Cerebellar nuclear complex (tissue), 1 donor: ENCODE measurements at places on chromosomes 11 and 22.

DNA sequence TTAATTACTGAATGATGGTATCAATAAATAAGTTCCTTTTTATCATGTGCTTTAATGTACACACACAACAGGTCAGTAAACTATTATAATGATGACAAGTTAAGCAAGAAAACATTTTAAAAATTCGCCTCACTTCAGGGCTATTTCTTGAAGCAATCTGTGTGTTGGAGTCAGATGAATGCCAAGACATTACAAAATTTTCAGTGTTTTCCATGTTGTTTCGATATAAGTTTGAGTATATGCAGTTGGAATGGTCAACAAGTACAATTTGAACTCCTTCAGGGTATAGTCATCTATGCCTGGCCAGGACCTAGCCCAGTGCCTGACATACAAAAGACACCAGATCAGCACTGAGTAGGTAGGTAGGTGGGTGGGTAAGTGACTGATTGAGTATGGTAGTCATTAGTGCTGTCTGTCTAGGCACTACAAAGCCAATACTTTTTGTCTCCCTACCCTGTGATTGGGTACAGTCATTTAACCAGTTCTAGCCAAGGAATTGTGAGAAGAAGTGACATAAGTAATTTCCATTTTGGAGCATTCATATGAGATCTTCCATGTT is 7.5 kb downstream of the PRCP start:
- no peak for DNase-seq

GRCh38 chr22:26825960-26826935 is 168.9 kb downstream of the MIAT start:
- no peak for DNase-seq

DNA sequence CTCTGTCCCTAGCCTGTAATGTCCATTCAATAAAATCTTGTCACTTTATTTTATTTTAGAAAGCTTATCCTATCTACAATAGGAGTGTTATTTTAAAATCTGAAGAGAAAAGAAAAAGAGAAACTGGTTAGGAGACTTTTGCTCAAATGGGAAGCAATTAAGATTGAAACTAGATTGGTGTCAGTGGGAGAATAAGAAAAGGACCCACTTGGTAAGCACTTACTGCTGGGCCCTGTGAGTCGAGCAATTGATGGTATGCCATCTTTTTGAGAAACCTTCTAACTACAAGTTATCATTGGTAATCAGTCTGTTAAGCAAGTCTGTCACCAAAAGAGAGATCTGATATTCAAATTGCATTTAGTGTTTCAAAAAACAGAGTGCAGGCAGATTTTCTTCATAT is 258.4 kb downstream of the GRM5 start:
- no peak for DNase-seq

GRCh38 chr11:9982127-9982795 is 311.8 kb downstream of the SBF2 start:
- DNase-seq, result no peak

- DNase-seq, result no peak
These were observed 3.3 kb downstream of the DDT start for GRCh38 chr22:23970816-23971486.

DNA sequence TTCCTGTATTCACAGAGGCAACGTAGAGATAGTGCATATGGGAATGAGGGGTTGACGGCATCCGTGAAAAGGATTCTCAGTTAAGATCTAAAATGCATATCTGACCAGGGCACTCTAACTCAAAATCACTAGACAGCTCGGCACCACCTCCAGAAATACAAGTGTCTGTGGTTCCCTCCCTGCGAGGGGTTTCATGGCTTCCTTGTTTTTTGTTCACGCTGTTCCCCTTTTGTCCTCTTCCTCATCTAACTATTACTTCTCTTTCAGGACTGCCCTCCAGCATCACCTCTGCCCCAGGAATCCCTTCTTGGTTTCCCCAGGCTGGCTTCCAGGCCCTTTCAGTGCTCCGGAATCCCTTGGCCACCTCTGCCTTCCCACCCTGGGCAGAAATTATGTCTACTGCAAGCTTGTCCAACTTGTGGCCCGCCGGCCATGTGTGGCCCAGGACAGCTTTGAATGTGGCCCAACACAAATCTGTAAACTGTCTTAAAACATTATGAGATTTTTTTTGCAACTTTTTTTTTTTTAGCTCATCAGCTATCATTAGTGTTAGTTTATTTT is 159.9 kb downstream of the FBXO7 start:
- no peak for DNase-seq

DNA sequence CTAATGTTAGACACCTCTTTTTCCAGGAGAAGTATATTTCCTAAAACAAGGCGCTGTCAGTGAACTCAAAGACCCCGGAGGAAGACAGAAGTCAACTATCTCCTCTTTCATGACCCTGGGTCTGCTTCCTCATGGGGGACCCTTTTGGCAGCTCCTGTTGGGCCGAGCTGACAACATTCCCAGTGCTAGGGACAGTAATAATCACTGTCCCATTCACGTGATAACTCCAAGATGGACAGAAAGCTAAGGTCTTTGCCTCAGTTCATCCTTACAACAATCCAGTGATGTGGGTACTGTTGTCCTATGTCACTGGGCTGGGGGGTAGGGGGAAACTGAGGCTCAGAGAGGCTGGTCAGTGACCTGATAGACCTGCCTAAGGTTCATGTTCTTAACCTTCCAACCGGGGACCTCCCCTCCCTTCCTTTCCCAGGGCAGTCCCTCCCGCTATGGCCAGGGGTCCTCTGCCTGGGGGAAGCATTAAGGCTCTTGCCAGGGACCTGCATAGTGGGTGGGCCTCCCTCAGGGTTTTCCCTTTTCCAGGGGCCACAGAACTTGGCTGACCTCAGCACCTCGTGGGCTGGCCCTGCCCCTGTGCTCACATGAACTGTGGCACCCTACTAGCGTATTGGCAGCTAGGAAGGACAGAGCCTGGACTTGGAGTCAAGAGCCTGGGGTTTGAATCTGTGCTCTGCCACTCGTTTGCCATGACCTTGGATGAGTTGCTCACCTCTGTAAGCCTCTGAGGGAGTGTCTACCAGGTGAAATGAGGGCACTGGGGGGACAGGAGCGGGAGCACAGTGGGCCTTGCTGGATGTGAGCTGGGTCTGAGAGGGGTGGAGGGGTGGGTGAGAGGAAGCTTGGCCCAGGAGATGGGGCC is 53.6 kb downstream of the LRRC32 start:
- DNase-seq, result no peak

- no peak for DNase-seq
These were observed 13.7 kb downstream of the SAA4 start for GRCh38 chr11:18222814-18223421.

- peak; percentile 19 for DNase-seq
These were observed 379 bp upstream of the SLC3A2 start for GRCh38 chr11:62880231-62880802.

GRCh38 chr22:22605074-22605404 is 39.4 kb upstream of the GGTLC2 start:
- no peak for DNase-seq

DNA sequence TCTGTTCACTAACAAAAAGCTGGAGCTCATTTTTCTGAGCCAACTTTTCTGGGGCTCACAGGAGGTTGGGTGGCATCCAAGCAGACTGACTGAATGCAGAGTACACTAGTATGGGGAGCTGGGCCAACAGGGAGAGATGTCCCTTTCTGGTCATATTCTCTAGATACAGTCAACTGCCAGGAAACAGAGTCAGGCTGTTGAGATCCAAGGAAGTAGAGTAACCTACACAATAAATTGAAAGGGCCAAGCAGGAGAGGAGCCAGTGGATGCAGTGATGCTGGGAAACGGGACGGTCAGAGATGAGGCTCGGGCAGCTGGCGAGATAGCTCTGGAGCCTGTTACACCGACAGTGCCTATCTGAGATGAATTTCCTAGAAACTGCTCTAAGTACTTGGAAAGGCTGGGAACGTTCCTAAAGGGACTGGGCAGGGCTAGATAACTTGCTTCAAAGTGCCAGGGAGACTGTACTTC is 71.1 kb downstream of the LARGE2 start:
- no peak for DNase-seq
